ENCODE measurements at places on chromosomes 13 and 19.

GRCh38 chr13:106494936-106495335 is 40.5 kb downstream of the EFNB2 start:
- no peak for DNase-seq

- peak; percentile 86 for DNase-seq
Measured at GRCh38 chr13:110593430-110594130, 21.8 kb upstream of the NAXD start.

DNA sequence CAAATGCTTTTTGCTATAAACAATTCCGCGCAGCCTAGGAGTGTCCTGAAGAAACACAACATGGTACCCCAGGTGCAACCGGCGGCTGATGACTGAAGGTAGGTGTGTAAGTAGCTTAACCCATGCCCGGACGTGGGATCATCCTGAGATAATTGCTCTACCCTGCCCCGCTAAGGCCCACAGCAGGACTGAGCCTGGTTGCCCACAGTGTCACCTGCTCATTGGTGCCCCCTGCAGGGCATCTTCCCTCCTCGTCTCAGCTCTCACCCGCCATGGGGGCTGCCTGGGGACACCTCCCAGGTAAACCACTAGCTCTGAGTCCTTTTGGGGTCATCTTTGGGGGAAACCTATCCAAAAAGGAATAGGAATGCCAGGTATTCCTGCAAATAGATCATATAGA is 22.3 kb downstream of the TMEM161A start:
- peak; percentile 39 for DNase-seq

DNA sequence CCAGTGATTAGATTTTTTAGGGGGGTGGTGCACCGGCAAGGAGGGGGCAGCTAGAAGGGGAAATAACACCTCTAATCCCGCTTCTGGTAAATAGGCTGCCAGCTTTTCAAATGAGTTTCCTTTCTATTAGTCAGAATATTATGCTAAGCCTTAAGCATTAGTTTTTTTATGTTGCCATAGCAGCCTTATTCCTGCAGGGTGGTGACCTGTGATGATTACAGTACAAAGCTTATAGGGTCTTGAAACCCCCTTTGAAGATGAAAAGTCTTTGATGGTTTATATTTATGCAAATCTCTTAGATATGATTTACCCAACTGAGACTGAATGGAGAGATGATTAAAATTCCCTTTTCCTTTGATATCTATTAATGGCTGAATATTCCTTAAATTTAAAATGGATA is 109.8 kb downstream of the ZIC5 start:
- DNase-seq, result no peak

GRCh38 chr19:33472226-33472625 is 49.4 kb downstream of the PEPD start:
- no peak for DNase-seq

DNA sequence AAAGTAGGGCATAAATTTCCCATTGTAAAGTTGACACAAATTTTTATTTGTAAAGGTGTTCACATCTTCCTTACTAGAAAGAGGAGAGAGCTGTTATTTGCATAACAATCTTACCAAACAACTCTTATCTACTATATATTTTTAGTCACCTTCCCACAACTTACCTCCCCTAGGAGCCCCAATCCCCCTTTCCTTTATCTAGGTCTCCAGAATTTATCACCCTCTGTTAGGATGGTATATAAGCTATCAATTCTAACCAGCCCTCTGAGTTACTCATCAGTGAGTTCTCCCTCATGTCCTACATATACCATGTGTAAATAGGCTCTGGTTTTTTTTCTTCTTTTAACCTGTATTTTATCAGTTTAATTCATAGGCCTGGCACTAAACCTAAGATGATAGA is 62.2 kb downstream of the DCT start:
- DNase-seq, result no peak

GRCh38 chr19:2702170-2703076 is at the start of gene GNG7:
Gene GNG7 (minus strand): TSS chr19:2702694. CDS start chr19:2520688, 182,006 bp downstream.
- DNase-seq, result peak; percentile 99

GRCh38 chr19:49546825-49547565 is 19.2 kb downstream of the RCN3 start:
- peak; percentile 94 for DNase-seq

- DNase-seq, result no peak
Measured at GRCh38 chr13:34345258-34345965, 527.5 kb downstream of the RFC3 start.

GRCh38 chr19:51026554-51026831 is at the start of gene KLK11:
Gene KLK11 (minus strand): TSS chr19:51026616. CDS start chr19:51025631, 985 bp downstream.
- no peak for DNase-seq

DNA sequence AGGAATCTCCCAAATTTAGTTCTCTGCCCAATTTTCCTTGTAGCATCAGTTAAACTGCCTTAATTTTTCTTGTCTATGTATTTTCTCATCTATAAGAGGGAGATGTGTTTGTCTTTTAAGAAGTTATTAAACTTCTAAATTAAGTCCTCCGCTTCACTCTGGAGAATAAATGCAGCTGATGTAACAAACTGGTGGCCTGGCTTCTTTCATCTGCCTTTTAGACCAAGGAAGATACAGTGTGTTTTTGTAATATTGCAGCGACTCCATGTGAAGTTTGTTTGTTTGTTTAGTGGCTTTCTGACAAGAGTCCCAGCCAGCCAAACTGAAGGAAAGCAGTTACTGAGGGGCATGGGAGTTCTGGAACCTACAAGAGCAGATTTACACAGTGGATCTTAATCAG is 56.4 kb downstream of the KLF12 start:
- DNase-seq, result no peak

GRCh38 chr13:42239644-42240043 is 32.3 kb upstream of the AKAP11 start:
- DNase-seq, result no peak
